DMS153 (cell line): ENCODE measurements at places on chromosomes 6 and 20.

GRCh38 chr6:43952746-43953145 lies 174.5 kb downstream of the MRPL14 start:
- no peak for DNase-seq

- DNase-seq, result no peak
These were observed 303 bp downstream of the ILRUN start for GRCh38 chr6:34696189-34696738.

- DNase-seq, result no peak
These were observed 197.4 kb upstream of the KCNG1 start for GRCh38 chr20:51220293-51220706.

- no peak for DNase-seq
These were observed 25.8 kb downstream of the SERPINB9 start for GRCh38 chr6:2877057-2877882.

DNA sequence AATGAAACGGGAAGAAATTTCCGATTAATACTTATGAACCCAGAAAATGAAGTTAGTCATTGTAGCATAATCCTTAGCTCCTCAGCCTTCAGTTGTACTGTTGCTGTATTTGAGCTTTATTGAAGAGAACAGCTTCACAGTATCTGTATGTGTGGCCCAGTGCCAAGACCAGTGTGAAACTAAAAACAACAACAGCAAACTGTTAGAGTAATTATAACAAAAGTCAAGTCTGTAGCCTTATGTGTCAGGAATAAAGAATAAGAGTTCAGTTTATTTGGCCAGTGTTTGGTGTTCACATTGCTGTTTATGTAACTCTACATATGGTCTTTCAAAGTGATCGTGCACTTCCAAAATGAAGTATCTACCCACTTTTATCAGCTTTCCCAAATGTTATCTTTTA lies 70.9 kb downstream of the ARID1B start:
- DNase-seq, result no peak

DNA sequence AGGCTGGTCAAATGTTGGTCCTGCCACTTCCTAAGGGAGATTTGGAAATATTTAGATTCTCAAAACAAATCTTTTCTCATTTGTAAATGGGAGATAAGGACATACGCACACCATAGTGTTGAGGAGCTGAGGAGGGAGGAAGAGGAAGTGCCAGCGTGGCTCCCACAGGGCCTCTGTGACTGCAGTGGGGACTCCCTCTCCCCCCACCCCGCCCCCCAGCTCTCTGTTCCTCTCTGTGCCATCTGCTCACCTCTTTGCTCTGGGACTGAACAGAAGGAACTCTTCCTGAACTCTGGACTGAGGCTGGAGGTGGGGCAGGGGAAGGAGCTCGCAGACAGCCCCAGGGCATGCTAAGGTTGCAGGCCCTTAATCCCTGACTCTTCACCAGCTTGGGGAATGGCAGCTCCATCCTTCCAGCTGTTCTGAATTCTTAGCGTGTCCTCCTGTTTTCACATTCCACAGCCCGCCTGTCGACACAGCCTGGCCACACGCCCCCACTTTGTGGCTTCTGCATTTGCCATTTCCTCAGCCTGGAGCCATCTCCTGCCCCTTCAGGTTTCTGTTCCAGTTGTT lies 11.4 kb downstream of the DDX27 start:
- no peak for DNase-seq

- DNase-seq, result no peak
These were observed 1.5 kb downstream of the MMP24OS start for GRCh38 chr20:35276408-35276807.

- peak; percentile 87 for DNase-seq
These were observed 84.3 kb upstream of the FOXO3 start for GRCh38 chr6:108476376-108476775.

DNA sequence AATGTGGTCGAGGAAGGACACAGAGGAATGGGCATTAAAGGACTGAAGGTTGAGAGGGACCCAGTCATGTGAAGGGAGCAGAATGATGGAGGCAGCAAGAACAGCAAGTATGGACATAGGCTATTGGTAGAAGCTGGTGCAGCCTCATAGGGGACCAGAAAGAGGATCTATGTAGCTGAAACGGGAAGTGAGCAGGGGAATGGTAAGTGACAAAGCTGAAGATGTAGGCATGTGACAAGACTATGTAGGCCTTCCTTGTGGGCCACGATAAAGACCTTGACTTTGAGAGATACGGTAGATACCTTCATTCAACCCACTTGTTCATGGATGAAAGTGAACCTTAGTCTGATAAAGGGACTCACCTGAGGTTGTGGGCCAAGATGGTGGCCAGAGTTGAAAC lies 3.5 kb downstream of the CTNNBL1 start:
- DNase-seq, result no peak

GRCh38 chr6:132567566-132567965 lies 2.6 kb upstream of the TAAR6 start:
- DNase-seq, result no peak

DNA sequence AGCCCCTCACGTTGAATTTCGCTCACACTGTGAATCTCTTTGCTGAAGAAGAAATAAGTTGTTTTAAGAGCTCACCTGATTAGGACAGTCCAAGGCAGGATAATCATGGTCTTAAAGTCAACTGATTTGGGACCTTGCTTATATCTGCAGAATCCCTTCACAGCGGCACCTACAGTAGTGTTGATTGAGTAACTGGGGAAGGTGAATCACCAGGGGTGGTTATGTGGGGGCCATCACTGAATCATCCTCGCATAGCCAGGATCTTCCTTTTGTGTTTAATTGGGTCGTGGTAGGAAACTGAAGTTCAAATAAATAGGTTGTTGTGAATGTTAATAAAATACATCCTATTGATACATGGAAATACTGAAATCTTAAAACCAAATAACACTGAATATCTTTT lies 20.2 kb upstream of the MICA start:
- no peak for DNase-seq

DNA sequence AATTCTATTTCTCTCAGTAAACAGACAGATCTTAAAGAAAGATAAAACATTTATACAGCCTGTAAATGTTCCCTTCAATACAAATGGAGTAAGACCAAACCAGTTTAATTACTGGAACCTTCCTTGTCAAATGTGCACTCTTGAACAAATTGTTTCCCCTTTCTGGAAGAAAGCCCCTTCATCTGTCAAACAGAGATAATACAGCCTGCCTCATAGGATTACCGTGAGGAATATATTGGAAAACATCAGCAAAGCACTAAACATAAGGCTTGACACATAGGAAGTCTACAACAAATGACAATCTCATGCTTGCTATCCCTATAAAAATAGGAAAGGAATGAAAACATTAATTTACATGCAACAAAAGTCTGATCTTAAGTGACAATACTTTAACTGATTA lies 173.8 kb downstream of the PTPRK start:
- DNase-seq, result no peak

DNA sequence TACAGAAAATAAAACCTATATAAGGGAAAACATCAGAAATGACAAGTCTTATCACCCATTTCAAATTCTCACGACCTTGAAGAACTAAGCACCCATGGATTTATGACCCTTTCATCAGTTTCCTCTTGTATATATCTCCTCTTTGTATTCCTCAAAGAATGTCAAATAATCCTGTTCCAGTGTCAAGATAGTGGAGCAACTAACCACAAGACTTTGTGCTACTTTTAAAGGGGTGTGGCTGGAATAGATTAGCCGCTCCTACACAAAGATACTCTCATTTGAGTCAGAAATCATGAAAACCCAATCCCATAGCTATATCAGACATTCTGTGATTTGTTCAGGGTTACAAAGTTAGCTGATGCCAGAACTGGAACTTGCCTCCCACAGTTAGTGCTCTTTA lies 6.6 kb downstream of the REPS1 start:
- DNase-seq, result no peak

- peak; percentile 27 for DNase-seq
These were observed 29.0 kb upstream of the EEF1E1 start for GRCh38 chr6:8131265-8131897.

DNA sequence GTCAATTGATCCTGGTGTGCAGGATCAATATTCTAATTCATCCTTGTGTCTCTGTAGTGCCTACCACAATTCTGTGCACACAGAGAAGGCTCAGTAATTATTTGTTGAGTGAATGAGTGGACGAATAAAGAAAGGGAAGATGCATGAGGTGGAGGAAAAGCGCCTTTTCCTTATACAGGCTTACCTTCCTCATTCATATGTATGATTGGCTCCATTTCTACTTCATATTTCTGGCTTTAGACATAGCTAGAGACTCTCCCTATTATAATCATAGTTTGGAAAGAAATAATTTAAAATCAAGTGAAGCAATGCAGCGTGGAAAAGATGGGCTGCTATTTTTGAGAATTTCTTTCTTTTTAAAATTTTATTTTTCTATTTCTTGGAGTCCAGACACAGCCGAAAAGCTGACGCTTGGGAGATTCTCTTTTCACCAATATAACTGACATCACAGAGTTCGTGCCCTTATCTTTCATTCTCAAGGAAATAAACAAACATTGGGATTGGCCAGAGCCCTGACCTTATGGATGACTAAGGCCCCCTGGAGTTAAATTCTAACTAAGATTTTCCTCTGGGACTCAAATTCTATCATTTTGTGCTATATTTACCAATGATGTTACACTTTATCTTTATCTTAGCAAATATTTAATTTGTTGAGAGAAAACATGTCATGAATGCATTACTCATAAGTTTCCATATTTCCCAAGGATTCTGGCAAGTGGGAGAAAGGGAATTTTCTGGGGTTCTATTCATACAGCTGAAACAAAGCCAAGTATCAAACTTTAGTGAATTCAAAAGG lies 48.1 kb downstream of the PRL start:
- DNase-seq, result no peak

DNA sequence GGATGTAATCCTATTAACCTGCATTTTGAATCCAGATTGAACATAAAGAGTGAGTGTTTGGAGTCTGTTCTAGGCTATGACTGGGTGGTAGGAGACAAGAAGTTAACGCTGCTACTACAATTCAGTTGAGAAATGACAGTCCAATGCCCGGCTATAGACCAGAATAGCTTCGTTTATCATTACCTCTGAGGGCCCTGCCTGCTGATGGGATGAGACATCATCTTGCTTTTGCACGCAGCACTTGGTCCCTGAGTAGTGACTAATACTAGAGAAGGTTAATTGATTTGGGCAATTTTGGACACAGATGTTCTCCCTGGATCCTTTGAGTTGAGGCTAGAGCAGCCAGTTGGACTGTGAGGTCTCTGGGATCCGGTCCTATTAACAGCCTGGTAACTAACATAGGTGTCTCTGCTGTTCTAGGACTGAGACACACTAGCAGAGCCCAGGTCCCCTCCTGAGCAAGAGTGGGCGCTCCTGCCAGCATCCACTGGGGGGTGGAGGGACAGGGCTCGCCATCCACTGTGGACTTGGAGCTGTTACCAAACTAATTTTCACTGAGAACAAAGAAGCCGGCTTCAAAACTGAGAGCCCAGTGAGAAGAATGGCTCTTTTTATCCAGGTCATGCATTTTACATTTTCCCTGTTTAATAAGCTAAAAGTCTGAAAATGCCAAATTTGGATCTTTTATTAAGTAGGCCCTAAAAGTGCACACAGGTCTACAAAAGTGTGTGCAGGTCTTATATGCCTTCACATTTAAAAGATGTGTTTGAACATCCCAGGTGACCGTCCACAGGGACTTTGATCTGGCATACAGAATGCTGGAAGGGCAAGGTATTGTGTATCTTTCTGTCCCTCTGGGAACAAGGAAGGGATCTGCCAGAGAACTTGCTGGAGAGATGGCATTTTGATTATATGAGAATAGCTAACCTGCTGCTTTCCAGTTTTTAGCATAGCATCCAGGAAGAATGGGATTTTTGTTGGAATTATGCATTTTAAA lies 212.5 kb downstream of the CDH4 start:
- DNase-seq, result no peak

DNA sequence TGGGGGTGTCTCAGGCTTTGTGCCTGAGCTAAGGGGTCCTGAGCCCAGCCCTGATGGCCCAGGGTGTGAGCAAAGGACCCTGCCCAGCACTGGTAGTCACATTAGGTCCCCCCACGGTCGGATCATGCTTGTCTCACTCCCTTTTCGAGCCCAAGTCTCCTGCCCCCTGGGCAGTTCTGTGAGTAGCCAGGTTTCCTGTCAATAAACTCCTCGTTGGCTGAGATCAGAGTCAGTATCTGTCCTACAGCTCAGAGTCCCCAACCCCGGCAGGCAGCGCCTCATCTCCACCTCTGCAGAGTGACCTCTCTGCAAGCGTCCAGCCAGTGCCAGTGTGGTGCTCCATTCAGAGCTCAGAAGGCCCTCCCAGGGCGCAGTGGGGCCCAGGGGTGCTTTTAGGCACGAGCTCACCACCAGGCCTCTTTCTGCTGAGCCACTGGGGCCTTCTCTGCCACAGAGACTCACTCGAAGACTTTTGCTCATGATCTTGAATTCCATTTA lies 93.7 kb upstream of the PMEPA1 start:
- DNase-seq, result no peak

DNA sequence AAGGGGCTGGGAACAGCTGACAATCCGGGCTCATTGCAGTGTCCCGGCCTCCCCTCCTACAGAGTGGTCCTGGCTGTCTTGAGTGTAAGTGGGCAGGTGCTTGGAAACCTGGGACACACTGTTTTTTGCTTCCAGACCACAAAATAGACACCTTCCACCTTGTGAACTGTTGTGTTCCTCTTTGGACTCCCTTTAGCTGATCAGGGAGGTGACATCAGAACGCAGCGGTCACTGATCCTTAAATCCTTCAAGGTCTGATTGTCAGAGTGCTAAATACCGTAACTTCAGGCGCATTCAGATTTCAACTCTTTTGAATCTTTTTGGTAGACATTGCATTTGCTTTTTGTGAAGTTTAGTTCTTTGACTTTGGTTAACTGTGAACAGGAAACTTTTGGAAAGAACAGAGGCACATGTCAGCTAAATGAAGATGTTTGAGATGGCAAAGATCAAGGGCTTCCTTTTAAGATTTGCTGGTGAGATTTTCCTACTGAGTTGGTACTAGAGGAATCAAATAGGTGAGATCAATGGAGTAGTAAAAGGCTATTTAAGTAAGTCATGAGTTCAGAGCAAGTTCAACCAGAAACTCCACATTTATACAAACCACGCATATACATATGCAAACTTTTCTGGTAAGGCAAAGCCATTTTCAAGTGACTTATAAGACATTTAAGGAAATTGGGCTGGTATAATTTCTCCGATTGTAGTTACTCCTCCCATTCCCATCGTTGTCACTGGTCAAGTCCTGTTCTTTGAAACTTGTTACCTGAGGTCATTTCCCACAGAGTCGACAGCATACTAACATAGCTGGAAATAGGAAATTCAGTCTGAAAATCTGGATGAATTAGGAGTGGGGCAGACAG lies 6.3 kb downstream of the PPP1R3G start:
- DNase-seq, result no peak

DNA sequence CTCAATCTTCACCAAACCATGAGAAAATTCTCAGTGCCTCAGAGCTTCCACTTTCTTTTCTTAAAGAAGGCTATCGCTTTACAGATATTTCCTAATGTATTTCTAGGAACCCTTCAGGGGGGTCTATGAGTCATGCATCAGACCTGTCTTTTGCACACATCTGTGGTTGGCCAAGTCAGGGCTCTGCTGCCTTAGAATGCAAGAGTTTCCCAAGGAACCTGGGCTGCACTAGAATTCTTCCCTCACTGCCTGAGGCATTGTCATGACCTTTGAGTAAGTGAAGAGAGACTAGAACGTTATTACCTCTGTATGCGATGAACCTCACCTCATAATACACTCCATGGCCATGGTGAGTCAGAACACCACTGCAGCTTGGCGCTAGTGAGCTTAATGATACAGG lies 365.0 kb upstream of the ID4 start:
- no peak for DNase-seq
